ENCODE measurements at places on chromosomes 3 and 15. TPM values are rescaled to one million over a fixed set of nuclear protein-coding genes. Genes with fewer than 3 reads are reported as not detected.

The ECE2 gene
- not detected for total RNA-seq

The QTRT2 gene
- total RNA-seq = 33.2 TPM

The ZNF385D gene
- total RNA-seq = not detected

The HTR3E gene
- total RNA-seq = not detected

The LHFPL4 gene
- total RNA-seq = 0.61 TPM

The GOLGA6L6 gene
- total RNA-seq = not detected

The CDHR4 gene
- total RNA-seq = not detected

- DNase-seq = no peak
Observed at GRCh38 chr3:145383416-145383815, 777.6 kb downstream of the PLOD2 start.

- no peak for DNase-seq
Observed at GRCh38 chr3:30439451-30440053, 166.8 kb upstream of the TGFBR2 start.

DNA sequence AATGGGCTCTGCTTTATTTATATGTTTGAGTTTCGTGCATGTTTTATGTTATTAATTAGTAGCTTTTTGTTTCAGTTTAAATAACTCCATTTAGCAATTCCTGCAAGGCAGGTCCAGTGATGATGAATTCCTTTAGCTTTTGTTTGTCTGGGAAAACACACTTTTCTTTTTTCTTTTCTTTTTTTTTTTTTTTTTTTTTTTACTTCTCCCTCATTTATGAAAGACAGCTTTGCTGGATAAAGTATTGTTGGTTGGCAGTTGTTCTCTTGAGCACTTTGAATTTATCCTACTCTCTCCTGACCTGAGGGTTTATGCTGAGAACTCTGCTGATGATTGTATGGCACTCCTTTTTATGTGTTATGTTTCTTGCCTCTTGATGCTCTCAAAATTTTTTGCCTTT lies 35.7 kb downstream of the TMEM39A start:
- no peak for DNase-seq

DNA sequence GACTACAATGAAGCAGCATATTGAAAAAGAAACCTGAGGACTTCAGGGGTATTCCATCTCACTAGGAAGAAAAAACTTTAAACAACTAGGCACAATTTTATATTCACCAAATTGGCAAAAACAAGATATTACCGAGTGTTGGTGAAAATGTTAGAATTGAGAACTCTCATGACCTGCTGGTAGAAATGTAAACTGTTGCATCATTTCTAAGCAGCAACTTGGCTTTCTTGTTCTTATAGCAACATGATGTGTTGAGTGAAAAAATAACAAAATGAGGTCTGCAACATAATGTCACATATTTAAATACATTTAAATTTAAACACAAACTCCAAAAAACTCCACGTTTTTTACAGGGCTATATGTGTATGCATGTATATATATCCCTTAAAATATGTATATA lies 59.0 kb upstream of the SPPL2A start:
- DNase-seq = no peak

DNA sequence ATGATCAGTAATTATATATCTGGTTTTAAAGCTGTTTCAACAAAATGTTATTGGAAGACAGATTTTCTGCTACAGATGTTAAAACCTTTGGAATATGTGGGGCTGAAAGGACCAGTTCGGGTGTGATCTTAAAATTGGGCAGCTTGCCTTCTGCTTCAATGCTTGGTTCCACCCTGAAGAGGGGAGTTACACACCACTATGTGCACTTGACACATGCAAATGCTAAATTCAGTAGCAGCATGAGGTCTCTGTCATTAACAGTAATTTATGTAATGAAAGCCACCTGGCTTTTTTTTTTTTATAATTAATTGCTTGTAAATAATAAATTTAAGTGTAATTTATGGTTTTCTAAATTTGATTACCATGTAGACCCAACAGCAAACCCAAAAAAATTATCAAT lies 24.6 kb downstream of the CDIN1 start:
- DNase-seq = no peak

- no peak for DNase-seq
Observed at GRCh38 chr3:30605005-30605404, 1.4 kb upstream of the TGFBR2 start.

DNA sequence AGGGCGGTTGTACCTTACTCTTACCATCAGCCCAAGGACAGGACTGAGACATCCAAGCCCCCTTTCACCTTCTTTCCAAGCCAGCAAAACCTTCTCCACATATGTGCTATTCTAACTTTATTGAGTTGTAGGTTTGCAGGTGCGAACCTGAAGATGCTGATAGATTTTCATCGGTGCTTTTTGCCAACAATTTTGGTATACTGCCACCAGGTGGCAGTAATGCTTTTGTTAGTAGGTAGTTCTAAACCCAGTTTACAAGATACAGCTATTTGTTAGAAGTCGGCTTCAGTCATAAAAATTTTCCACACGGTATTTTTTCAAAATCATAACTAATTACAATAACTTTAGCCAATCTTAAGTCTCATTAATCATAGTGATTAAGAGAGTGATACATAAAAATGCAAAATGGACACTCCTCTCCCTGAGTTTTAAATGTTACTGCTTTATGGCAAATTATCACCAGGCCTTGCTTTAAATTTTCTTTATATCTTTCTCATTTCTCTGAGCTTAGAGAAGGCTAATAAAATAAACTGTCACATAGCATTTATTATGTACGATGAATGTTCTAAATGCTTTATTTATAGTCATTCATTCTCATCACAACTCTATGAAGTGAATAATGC lies 636 bp downstream of the TBC1D21 start:
- DNase-seq = peak; percentile 70

DNA sequence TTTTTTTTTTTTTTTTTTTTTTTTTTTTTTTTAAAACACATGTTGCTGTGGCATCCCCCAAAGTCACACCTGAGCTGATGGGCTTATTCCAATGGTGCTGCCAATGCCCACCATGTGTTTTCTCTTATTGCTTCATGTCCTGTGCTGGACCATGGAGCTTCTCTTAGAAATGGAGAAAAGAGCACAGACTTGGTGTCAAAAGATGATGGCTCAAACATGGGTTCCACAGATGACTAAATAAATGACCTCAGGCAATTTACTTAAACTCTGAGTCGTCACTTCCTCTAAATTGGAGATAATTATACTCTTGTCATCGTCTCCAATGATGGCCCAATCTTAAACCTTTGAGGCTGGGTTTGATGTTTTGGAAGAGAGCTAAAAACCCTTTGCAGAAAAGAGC lies 28.1 kb downstream of the CHST2 start:
- no peak for DNase-seq

- no peak for DNase-seq
Observed at GRCh38 chr3:187223799-187224198, 26.5 kb downstream of the RTP1 start.

DNA sequence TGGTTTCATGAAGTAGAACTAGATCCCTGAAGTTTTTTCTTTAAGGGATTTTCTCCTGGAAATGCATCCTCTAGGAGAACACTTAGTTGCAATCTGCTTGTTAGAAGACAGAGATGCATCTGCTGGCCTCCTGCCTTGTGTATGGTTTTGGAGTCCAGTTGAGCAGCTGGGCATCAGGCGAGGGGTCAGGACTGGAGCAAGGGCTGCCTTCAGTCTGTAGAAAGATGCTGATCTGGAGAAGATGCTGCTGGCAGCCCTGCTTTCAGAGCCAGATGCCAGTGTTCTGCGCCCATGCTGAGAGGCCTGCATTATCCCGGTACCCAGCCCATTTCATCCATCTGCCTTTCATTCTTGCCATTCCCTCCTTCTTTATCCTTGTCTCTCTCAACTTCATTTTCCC lies 77.4 kb downstream of the CHCHD6 start:
- DNase-seq = no peak

DNA sequence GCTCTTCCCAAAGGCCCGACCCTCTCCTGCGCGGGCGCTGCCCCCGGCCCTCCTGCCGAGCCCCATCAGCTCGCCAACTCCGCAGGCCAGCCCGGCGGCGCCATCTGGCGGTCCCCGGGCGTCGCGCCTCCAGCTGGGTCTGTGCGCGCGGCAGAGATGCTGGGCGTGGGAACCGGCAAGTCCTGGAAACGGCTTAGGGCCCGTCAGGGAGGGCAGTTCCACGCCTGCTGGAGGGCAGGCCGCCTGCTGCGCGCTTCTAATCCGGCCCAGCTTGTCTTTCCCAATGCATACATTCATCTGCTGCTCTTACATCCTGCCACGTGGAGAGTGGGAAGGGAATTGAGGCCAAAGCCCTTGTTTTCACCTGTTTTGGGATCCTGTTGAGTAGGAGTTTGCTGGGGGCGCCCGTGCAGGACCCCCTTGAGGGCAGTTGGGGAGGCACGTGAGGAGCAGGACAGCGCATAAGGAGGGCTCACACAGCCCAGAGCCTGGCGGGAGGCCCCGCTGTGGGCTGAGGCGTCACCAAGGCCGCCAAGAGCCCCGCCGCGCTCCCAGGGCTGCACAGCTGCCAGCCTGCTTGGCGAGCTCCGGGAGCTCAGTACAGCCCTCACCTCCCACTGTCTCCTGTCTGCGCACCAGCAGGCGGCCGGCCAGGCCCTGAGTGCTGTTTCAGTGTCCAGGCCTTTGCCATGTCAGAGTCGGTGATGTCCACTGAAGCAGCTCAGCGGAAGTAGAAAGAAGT lies 165.6 kb downstream of the NSMCE3 start:
- DNase-seq = no peak

- DNase-seq = no peak
Observed at GRCh38 chr3:45516829-45517228, 77.7 kb upstream of the LIMD1 start.

GRCh38 chr15:48324949-48325348 lies 6.3 kb upstream of the DUT start:
- no peak for DNase-seq

DNA sequence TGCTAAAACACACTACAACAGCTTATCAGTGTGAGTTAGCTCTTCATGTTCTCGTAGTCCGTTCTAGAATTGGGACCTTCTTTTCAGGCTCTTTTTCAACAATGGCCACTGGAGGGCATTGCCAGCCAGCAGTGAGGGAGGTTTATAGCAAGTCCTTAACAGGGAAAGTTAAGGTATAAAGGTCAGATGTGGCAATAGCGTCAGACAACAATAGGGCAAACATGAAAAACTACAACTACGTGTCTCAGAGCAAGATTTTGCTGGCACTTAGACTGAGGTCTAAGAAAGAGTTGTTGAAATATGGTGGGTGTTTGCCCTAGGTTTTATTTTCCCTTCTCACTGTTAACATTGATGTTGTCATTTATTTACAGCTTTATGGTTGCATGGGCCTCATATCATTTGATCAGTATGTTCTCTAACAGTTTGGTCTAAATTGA lies 161.4 kb downstream of the GMNC start:
- peak; percentile 82 for DNase-seq

DNA sequence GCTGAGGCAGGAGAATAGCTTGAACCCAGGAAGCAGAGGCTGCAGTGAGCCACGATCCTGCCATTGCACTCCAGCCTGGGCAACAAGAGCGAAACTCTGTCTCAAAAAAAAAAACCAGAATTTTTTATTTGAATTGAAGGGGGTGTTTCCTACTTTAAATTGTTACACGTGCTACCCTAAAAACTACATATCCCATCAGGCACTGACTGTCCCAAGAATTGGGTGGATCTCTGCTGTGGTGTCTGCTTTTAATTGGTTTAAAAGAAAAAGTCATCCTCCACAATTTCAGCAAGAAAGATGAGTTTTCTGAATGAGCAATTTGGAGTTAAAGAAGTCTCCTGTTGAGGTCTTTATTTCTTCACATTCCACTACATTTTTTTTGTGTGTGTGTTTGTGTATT lies 2.1 kb downstream of the PDIA3 start:
- DNase-seq = peak; percentile 12

DNA sequence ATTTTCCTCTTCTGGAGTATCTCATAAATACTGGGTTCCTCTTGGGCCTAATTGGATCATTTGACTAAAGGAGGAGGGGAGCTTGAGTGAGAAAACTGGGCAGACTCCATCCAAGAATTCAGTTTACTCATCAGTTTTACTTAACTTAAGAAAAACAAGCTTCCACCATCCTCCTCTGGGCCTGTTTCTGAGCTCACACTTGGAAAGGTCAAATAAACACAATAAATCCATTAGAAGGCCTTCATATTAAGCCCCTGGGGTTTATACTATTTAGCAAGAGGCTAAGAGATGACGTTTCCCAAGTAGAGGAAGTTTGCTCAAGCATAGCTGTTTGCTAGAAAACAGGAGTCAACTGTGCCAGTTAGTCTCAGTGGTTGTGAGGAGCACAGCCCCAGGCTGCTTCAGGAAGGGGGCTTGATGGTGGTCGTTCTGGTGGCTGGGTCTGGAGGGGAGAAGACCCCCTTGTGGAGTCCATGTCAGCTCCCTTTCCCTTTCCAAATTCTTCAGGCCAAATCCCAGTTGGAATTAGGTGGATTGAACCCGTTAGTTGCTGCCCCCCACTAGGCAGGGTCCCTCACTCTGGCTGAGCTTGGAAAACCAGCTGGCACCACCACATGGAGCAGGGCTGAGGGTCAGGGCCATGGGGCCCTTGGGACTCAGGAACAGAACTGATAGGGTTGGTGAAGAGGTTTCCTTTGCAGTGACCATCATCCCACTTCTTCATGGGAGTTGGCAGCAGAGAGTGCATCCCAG lies 64.8 kb downstream of the SPSB4 start:
- DNase-seq = peak; percentile 56

GRCh38 chr15:49831206-49831965 lies 210.5 kb downstream of the DTWD1 start:
- peak; percentile 39 for DNase-seq

GRCh38 chr3:154151969-154152368 lies 30.8 kb downstream of the ARHGEF26 start:
- DNase-seq = no peak

- no peak for DNase-seq
Observed at GRCh38 chr15:59657635-59658125, 365 bp upstream of the GTF2A2 start.

DNA sequence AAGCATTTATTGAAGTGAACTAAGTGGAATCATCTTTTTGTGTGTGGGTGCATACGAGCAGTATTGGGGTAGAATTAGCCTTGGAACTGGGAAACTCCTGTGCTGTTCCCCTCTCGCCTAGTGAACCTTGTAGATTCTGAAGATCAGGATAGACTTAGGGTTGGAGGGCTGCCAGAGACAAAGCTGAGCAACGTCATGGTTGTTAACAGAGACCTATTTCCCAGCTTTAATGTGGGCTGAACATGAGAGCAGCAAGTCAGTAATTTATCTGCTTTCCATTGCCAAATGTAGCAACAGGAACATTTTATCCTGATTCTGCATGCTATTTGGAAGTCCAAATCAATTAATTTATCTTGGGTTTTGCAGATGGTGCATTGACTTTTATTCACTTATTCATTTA lies 246.6 kb downstream of the IL20RB start:
- no peak for DNase-seq

DNA sequence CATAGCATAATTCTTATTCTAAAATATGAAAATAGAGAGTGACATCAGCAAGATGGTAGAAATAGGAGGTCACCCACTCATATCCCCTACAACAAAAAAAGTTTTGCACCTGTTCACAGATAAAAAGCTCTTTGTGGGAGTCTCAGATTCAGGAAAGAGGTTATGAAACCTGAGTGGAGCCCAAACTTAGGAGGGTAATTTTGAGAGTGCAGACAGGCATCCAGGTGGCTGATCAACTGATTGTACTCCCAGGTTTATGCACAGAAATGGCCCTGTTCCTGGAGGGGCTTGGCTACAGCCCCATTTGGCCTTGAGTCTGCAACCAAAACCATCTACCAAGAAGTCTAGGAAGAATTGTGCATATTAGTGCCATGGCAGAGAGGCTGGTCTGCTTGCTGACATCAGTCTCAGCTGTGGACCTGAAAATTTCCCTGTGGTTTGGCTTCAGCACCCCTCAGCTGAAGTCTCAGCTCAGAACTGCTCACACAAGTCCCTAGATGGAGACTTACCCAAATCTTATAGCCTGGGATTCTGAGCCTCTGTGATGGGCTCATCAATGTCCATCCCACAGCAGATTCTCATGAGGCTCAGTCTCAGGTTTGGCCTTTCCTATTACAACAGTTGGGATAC lies 291.6 kb downstream of the IL20RB start:
- no peak for DNase-seq
